ENCODE measurements at places on chromosomes 7 and 10.

DNA sequence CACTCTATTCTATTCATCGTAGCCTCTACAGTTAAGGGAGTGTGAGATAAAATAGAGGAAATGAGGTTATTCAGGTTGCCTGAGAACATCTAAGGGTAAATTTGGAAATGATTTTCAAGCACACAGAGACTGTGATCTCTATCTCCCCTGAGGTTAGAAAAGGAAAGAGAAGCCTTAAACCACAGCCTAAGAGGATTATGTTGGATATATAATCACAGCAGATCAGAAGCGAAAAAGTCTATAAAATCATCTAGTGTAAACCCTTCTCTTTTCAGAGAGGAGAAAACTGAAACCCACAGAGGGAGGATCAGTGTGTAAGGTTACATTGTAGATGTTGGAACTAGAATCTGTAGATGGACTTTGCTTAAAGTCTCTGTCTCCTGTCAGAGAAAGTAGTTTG lies 90.6 kb upstream of the SEMA3E start:
- no peak for DNase-seq

GRCh38 chr7:157538735-157539134 lies 201.9 kb downstream of the DNAJB6 start:
- DNase-seq: no peak

DNA sequence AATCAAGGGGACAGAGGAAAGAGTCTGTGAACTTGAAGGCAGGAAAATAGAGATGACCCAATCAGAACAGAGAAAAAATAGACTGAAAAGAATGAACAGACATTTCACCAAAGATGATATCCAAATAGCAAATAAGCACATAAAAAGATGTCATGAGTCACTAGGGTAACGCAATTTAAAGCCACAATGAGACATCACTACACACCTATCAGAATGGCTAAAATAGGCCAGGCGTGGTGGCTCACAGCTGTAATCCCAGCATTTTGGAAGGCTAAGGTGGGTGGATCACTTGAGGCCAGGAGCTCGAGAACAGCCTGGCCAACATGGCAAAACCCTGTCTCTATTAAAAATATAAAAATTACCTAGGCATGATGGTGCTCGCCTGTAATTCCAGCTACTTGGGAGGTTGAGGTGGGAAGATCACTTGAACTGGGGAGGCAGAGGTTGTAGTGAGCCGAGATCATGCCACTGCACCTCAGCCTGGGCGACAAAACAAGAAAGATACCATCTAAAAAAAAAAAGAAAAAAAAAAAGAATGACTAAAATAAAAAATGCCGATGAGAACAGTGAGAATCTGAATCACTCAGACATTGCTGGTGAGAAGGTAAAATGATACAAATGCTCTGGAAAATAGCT lies 100.9 kb downstream of the LHPP start:
- DNase-seq: no peak

GRCh38 chr10:52486840-52487611 lies 172.9 kb downstream of the DKK1 start:
- no peak for DNase-seq

DNA sequence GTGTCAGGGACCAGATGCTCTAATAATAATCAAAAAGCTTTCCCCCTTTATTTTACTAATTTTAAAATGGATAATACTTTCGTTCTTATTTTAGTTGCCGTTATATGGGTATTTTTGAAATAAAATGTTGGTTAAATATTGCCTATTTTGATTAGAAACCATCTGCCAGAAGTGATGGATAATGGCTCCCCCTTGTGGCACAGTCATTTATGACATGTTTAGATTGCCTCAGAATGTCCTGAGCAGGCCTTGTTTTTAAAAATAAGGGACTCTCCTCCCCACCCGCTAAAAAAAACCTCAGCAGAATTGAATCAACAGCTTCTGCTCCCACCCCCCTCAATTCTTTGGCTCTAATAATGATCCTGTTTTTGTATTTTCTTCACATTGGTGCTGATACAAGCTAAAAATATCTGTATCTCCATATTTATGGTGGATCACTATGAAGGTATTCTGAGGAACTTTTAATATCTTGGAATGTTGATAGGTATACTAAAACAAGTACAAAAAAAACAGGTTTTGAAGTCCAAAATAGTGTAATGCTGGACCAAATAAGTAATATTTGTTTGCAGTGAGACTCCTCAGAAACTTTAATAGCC lies 38.8 kb downstream of the TMEM60 start:
- peak; percentile 63 for DNase-seq

DNA sequence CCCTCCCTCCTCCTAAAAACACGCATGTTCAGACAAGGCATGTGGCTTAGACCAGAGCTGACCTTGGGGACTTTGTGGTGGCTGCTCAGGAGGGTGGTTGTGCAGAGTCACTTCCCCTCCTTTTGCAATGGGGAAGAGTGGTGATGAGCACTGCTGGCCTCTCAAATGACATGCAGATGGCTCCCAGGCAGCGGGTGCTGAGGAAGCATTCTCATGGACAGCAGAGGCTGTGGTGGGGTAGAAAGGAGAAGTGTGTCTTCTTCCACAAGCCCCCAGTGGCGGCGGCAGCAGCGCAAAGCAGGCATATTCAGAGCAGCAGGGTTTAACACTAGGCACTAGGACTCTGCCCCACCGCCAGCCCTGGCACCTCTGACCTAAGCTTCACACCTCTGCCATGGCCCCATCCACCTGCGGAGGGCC lies 105.9 kb upstream of the ANLN start:
- peak; percentile 31 for DNase-seq

DNA sequence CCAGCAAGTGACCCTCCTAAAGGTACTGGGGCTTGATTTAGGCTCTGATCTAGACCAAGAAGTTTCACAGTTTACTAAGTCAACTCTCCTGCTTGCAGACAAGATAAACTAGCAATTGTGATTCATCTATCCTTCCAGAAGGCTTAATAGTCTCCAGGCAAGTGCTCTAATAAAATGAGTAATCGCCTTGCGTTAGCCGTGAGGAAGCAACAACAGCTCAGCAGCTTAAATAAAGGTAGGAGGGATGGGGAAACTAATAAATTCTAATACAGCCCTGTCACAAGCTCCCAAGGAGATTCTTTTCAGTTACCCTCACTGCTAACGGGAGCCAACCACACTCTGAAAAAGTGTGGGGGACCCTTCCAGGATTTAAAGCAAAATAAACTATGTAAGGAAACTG lies 48.4 kb downstream of the FRMD4A start:
- DNase-seq: no peak

GRCh38 chr7:106239406-106239805 lies 45.4 kb downstream of the NAMPT start:
- no peak for DNase-seq

- DNase-seq: peak; percentile 63
These were observed 30.6 kb upstream of the PFKFB3 start for GRCh38 chr10:6171881-6172695.

GRCh38 chr7:125559921-125560320 lies 630.3 kb upstream of the POT1 start:
- no peak for DNase-seq

GRCh38 chr7:44114586-44115310 lies 8.6 kb downstream of the POLD2 start:
- DNase-seq: no peak

DNA sequence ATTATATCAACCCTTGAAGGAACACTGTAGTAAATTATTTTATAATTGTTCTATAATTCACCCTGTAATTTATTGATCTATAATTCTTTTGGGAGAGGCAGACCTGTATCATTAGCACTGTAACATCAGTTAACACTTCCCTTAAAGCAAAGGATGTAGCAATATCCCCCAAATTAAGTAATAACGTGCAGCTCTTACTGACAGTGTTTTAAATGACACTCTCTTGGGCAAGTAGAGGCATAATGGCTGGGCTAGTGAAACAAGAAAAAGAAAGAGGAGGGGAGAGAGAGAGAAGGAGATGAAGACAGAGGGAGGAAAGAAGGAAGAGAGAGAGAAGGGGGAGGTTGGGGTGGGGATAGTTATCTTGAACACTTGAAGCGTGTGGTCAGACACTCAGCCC lies 161.0 kb upstream of the RNF32 start:
- DNase-seq: no peak

GRCh38 chr10:44385026-44385695 lies at the start of gene CXCL12:
CXCL12 (minus strand) TSS chr10:44385097; CDS start chr10:44385005, 92 bp downstream.
- DNase-seq: no peak

- no peak for DNase-seq
These were observed 14.9 kb upstream of the SLIT1 start for GRCh38 chr10:97200616-97201015.

GRCh38 chr10:120588311-120588710 lies 131.3 kb downstream of the PLPP4 start:
- no peak for DNase-seq

GRCh38 chr10:31650010-31650409 lies 278.6 kb downstream of the ARHGAP12 start:
- no peak for DNase-seq

GRCh38 chr7:134723892-134724291 lies 55.5 kb upstream of the CALD1 start:
- DNase-seq: no peak

GRCh38 chr7:2873146-2873545 lies 29.0 kb upstream of the GNA12 start:
- no peak for DNase-seq

GRCh38 chr10:71606257-71607081 lies 113.1 kb downstream of the C10orf105 start:
- DNase-seq: no peak

GRCh38 chr10:118922226-118922625 lies 107.3 kb upstream of the NANOS1 start:
- no peak for DNase-seq

GRCh38 chr7:101630591-101630990 lies 1.5 kb upstream of the MYL10 start:
- DNase-seq: no peak

- DNase-seq: no peak
These were observed 14.5 kb upstream of the ZNF282 start for GRCh38 chr7:149180722-149181449.

DNA sequence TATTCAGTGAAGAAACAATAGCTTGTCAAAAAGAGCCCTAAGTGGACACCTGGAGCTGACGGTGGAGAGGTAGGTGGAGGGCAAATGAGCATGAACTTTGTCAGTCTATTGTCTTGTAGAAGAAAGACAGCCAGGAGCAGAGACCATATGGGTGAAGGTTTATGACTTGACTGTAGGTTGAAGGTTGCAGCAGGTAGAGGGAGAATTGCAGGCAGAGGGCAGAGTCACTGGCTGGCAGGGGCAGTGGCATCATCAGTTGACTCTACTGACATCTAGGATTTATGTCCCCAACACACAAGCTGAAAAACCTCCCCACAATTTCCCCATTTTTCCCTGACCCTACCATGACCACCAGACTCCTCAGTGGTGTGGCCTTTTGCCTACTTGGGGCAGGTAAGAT lies 243.6 kb upstream of the PRSS58 start:
- DNase-seq: no peak

DNA sequence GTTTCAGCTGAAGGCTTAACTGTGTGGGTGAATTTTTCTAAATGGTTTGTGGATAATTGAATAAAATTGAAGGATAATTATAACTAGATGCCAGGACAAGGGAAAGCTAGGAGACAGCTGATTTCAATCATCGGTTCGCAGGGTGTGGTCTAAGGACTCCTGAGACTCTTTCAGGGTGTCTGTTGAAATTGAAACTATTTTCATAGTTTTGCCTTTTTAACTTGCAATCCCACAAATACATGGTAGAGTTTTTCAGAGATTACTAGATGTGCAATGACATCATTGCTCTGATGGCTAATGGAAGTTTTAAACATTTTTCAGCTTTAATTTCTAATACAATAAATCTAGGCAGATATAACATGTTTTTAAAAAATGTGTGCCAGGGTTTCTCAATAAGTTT lies 18.5 kb downstream of the TRUB1 start:
- DNase-seq: no peak

- no peak for DNase-seq
These were observed 283.1 kb upstream of the NRP1 start for GRCh38 chr10:33617381-33618080.

DNA sequence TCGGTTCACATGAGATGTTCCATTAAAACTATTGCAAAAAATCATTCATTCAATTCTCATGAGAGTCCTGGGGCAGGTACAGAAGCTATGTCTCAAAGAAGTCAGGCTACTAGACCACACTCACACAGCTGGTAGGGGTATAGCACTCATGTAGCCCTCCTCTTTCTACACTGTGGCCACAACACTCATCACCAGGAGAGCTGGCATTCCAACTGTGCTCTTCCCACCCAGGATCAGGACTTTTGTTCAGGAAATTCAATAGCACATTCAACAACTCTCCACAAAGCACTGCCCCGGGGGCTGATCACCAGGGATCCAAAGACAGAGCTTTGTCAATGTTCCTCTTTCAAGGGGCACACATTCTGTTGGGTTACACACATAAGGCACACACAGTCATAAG lies 31.0 kb upstream of the C10orf90 start:
- no peak for DNase-seq

DNA sequence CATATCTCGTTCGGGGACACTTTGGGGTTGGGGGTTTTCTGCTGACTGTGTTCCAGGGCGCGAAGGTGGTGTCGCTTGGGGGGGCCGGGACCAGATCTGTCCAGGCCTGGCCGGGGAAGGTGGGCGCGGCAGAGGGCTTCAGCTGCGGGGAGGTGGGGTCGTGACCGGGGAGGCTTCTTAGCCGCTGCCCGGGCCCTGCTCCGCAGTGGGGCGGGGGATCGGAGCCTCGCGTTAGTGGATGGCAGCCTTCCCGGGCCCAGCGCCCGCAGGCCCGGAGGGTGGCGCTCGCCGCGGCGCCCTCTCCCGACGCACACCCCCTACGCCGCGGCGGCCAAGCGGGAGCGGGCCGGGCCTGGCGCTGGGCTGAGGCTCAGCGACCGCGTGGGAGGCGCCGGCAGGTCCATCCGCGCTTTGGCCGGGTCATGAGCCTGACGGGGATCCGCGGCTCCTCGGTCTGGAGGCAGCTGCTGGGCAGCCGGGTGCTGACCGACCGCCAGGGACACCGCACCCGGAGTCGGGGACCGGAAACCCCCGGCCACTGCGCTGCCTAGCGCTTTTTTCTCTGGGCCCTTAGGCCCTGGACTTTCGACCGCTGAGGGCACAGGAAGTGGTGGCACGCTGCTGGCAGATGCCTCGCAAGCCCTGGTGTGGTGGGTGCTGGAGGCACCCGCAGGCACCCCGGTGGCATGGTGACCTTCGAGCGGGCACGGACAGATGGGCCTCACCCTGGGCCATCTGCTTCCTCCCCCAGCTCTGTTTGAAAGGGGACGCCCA lies 1.2 kb downstream of the AGAP3 start:
- peak; percentile 25 for DNase-seq

DNA sequence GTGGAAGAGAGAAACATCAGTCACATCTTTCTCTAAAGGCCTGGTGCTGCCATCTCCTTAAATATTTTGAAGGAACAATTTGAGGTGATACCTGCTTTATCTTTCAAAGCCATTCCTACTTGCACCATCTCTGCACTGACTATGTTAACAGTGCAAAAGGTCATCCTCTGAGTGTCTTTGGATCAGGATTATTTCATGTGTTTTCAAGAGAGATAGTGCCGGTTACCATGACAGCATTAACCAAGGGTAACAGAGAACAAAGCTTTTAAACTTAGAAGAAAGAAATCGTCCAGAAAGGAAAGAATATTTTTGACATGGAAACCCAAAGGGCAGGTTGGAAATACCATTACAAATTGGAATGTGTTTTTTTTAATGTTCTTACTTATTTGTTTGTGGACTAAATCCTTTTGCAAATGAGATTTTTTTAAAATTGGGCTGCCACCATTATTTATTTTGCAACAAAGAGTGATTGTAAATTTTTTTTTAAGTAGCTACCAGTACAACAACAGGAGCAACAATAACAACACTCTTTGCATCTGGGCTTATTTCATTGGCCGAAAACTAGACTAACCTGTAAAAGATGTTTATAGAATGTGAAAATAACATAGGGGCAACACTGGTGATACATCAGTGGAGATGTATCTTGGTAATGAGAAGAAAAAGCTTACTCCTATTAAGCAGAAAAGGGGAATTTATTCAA lies 234.2 kb downstream of the CREB5 start:
- no peak for DNase-seq

GRCh38 chr10:77029777-77030717 lies 607.6 kb downstream of the KCNMA1 start:
- no peak for DNase-seq
